AG04450 (cell line): ENCODE measurements at places on chromosomes 3 and 15.

DNA sequence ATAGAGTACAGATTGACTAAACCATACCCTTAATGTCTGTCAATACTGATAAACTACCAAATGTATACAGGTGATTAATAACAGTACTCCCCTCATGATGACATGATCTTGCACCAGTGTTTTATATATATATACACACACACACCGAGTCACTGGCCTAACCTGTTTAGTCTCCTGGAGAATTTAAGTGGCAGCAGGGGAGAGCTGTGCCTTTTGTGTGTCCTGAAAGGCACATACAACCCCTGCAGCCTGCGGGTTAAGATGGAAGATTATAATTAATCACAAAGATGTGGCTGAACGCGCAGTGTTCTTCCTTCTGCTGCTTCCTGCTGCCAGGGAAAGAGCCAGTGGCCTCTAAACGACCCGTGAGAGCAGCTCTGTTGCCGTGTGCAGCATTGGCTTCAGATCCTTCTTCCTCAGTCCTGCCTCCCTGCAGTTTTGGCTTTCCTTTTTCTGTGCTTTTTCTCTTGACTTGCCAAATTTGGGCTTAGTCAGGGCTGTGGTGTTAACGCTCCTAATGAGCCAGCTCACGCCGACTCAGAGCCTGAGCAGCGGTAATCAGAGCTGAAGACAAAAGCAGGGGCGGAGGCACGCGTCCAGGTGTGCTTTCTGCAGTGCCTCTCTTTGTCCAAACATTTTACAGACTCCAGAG, 42.5 kb upstream of the UBE3A start:
- DNase-seq = no peak

GRCh38 chr15:85973584-85974347, 105.9 kb upstream of the AGBL1 start:
- no peak for DNase-seq

- no peak for DNase-seq
These were observed 407.1 kb downstream of the VPS13C start for GRCh38 chr15:61653110-61653509.

DNA sequence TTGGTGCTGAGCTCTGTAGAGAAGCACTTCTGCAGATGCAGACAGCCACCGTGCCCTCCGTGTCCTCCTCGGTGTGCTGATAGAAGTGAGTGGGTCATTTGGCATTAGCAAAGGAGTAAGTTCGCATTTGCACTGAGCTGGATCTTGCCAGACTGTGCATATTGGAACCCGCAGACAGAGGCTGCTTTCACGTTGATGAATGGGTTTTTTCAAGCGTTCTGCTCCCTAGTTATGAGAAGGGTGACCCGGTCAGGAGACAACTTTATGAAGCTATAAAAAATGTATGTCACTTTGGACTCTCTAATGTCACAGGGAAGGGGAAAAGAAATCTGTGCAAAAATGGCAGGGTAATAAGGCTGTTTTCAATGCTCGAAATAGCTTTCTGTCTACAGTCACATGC, 739.4 kb downstream of the MCTP2 start:
- no peak for DNase-seq

DNA sequence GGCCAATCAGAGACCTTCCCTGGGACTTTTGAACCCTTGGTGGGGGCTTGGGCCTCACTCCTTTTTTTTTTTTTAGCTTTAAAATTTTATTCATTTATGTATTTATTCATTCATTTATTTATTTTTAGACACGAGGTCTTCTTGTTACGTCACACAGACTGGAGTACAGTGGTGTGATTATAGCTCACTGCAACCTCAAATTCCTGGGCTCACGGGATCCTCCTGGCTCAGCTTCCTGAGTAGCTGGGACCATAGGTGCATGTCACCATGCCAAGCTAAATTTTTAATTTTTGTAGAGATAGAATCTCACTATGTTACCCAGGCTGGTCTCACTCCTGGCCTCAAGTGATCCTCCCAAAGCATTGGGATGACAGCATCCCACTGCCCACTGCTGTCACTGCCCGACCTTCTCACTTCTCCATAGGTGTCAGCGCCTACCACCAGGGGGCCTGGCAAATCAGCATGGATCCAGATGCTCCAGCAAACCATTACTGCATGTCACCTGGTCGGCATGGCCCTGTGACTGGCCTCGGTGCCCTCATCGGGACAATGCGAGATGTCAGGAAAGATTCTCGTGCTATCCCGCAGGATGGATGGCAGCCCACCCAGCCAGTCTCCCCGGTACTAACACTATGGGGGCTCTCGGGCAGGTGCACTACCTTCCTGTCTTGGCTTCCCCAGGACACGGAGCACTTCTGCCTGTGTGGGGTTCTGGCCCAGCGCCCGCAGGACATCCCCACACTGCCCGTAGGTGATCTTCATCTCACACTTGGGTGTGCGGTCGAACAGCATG, 3.0 kb downstream of the MYL3 start:
- DNase-seq = no peak

DNA sequence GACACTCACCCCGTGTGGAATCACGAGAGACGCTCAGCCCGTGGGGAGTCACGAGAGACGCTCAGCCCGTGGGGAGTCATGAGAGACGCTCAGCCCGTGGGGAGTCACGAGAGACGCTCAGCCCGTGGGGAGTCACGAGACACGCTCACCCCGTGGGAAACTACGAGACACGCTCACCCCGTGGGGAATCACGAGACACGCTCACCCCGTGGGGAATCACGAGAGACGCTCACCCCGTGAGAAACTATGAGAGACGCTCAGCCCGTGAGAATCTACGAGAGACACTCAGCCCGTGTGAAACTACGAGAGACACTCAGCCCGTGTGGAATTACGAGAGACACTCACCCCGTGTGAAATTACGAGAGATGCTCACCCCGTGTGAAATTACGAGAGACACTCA, 49.8 kb downstream of the ADAMTS17 start:
- DNase-seq = no peak
